Memory B cell (primary cell): ENCODE measurements at places on chromosomes 12 and 14.

DNA sequence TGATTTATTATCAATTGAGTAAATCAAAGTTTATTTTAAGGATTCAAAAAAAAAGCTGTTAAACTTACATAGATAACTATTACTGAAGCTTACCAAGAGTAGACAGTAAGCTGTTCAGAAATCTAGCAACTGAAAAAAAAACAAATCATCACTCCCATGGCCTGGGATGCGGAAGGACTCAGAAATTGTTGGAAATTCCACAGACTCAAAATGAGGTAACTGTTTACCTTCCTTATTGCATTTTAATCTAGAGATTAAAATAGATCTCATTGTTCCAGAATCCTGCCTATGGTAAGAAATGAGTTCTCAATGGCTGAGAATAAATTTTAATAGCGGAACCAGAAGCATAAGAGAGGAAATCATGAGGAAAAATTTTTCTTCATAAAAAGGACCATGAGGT, 87.2 kb downstream of the PPM1H start:
- DNase-seq = no peak

DNA sequence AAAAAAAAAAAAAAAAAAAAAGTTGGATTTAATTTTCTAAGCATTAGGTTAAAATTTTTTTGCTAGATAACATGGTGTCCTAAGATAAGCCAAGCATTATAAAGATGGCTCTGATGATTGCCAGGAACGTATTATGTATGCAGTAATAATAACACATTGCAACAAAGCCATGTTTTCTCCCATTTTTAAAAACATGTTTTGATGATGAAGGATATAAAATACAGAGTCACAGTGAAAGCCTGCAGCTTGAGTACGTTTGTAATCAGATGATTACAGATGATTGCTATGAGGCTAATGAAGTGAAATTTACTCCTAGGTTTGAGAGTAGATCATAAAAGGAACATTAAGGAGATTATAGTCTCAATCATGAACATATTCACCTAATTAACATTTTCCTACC, 13.3 kb upstream of the WDR89 start:
- DNase-seq = no peak

- no peak for DNase-seq
Observed at GRCh38 chr12:50659690-50660424, 104.0 kb upstream of the ATF1 start.

DNA sequence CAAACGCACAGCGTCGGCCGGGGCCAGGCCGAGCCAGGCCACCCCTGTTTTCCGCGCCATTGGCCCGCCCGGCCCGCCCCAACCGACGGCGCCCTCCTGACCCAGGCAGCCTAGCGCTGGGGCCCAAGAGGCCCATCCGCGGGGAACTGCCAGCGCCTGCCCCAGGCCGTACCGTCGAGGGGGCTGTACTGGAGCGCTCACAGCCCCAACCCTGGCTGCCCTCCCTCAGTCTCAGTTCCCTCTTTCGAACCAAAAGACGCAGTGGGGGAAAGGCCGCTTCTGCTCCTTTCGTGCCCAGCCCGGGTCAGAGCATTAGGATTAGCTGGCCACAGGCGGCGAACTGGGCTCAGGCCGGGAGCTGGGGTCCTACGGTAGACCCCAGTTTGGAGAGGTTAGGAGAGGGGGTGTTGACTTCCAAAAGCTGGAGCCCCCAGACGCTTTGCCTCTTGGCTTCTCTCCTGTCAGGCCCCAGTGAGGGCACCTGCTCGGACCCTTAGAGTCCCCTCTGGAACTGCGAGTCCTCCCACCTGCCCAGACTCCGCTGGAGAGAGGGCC, 1.9 kb downstream of the NKX2-1 start:
- DNase-seq = no peak

DNA sequence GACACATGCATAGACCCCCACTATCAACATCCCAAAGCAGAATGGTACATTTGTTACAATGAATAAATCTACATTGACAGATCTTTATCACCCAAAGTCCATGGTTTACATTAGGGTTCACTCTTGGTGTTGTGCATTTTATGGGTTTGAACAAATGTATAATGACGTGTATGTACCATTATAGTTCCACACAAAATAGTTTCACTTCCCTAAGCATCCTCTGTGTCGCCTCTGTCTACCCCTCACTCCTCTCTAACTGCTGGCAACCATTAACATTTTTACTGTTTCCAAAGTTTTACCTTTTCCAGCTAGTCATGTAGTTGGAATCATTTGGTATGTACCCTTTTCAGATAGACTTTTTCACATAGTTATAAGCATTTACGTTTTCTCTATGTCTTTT, 69.5 kb upstream of the LMO3 start:
- no peak for DNase-seq
